ENCODE measurements at places on chromosomes 2 and 18.

- DNase-seq: no peak
These were observed 19.5 kb downstream of the TTC32 start for GRCh38 chr2:19882286-19882685.

- no peak for DNase-seq
These were observed 65.6 kb upstream of the UBXN4 start for GRCh38 chr2:135676031-135676430.

GRCh38 chr2:133773854-133774653, 205.8 kb upstream of the NCKAP5 start:
- DNase-seq: no peak

DNA sequence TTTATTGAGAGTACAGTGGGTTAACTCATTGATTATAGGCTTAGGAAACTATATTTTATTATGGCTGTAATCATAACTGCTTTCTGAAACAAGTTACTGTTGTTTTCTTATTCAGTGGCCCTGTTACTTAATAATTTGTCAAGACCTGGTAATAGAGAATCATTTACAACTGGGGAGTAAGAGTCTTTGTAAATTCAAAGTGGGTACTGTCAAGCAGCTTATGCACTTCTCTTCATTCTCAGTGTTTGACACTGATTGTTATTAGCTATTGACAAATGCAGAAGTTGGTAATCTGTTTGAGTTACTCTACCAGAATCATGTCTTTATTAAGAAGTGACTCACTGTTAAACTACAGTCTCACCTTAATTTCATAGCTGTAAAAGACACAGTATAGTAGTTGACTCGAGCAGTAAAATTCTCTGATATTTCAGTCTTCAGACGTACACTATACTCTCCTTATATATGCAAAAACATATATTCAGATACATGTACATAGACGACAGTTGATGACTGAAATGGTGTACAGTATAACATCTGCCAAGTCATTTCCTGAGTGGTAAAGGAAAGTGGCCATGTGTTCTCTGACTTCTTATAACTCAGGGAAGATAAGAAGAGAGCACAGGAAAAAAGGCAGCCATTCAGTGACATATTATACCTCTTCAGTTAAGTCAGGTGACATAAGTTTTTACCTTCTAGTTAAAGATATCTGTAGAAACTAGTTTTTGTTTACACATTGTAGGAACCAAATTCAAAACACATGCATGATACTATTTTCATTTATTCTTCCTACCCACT, 36.0 kb upstream of the TTC27 start:
- no peak for DNase-seq

Measured in effector CD8-positive, alpha-beta T cell (primary cell).